Tracheal epithelial cell (primary cell): ENCODE measurements at places on chromosomes 7 and 10. TPM values are rescaled to one million over a fixed set of nuclear protein-coding genes. Genes with fewer than 3 reads are reported as not detected.

ANKRD2 gene
- total RNA-seq: 1.3 and 9.9 TPM in 2 replicates

HOXA3 gene
- 0.85 and 1.7 TPM in 2 replicates for total RNA-seq

HOXA11 gene
- total RNA-seq: 0.72 TPM in 1 of 2 replicates, not detected in the other

SPDYE18 gene
- not detected in 2 replicates for total RNA-seq

UROS gene
- total RNA-seq: 26.6 and 33.0 TPM in 2 replicates

ZNF25 gene
- total RNA-seq: 5.1 and 6.4 TPM in 2 replicates

CNPY1 gene
- not detected in 2 replicates for total RNA-seq
